ENCODE measurements at places on chromosomes 13 and 19.
A peak's percentile ranks its signal among the peaks of the same experiment; 100 is the strongest.

- H3K4me3 ChIP-seq, result peak overlapping the region; percentile 84
- H3K27ac ChIP-seq, result no peak overlapping the region
- no peak for DNase-seq
- H3K27me3 ChIP-seq, result no peaks in the 10 kb centered on the region
These were observed 1.5 kb downstream of the CERS1 start for GRCh38 chr19:18894254-18895037.

- DNase-seq, result no peak
- H3K36me3 ChIP-seq, result no peaks in the 10 kb centered on the region
- H3K4me3 ChIP-seq, result no peak overlapping the region
- H3K27me3 ChIP-seq, result no peaks in the 10 kb centered on the region
- H3K27ac ChIP-seq, result no peak overlapping the region
These were observed 157.9 kb downstream of the PTPRS start for GRCh38 chr19:5182751-5183150.

DNA sequence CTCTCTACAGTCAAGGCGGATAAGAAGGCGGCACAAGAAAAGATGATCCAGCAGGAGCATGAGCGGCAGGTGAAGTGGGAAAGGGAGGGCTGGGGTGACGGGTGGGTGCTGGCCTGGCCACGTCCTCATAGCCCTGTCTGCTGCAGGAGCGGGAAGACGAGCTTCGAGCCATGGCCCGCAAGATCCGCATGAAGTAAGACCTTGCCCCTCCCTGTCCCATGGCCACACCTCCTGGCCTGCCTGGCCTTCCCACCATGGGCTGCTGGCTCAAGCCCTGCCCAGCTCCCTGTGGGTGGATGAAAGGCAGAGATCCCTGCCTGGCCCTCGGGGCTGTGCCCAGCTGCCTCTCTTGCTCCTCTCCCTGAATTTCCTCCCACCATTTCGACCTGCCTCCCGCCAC, 7.2 kb downstream of the ZNF296 start:
- DNase-seq, result no peak
- peaks cover 30% of the 10 kb centered on the region for H3K36me3 ChIP-seq
- no peak overlapping the region for H3K27ac ChIP-seq
- H3K4me1 ChIP-seq, result no peaks in the 10 kb centered on the region
- H3K4me3 ChIP-seq, result no peak overlapping the region

DNA sequence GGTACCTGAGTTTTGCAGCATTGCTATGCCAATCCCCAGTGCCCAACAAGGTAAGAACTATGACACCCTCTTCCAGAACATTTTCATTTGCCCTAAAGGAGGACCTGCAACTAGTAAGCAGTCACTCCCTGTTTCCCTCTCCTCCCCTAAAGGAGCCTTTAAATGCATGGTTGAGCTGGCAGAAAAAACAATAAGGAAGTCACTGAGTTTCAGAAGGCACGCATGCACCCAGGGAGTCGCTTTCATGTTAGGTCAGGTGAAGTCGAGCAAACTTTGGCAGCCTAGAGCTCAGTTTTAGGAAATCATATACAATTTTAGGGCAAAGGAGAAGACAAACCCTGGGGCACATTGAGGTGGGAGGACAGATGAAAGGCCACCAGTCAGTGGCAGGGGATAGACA, 11.8 kb downstream of the NLRP11 start:
- H3K4me1 ChIP-seq, result no peaks in the 10 kb centered on the region
- no peak overlapping the region for H3K4me3 ChIP-seq
- H3K27me3 ChIP-seq, result no peaks in the 10 kb centered on the region
- no peak for DNase-seq
- H3K36me3 ChIP-seq, result no peaks in the 10 kb centered on the region
- no peak overlapping the region for H3K27ac ChIP-seq

DNA sequence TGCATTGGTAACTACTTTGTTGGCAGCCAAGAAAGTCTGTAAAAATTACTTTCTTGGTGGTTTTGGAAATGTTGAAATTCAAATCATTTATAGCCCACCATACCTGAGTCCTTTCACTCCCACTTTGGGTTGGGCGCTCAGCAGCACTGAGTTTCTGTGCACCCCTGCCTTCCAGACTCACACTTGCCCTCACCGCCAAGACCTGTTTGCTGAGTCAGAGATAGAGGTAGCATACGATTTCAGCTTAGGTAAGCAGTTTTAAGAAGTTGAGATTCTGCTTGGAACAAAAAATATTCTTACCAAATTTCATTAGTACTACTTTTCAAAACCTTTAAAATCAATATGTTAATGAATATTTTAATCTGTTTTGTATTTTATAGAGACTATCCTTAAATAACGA, 12.6 kb downstream of the MPHOSPH8 start:
- no peak overlapping the region for H3K27ac ChIP-seq
- no peaks in the 10 kb centered on the region for H3K4me1 ChIP-seq
- H3K4me3 ChIP-seq, result no peak overlapping the region
- peaks cover 42% of the 10 kb centered on the region for H3K36me3 ChIP-seq

DNA sequence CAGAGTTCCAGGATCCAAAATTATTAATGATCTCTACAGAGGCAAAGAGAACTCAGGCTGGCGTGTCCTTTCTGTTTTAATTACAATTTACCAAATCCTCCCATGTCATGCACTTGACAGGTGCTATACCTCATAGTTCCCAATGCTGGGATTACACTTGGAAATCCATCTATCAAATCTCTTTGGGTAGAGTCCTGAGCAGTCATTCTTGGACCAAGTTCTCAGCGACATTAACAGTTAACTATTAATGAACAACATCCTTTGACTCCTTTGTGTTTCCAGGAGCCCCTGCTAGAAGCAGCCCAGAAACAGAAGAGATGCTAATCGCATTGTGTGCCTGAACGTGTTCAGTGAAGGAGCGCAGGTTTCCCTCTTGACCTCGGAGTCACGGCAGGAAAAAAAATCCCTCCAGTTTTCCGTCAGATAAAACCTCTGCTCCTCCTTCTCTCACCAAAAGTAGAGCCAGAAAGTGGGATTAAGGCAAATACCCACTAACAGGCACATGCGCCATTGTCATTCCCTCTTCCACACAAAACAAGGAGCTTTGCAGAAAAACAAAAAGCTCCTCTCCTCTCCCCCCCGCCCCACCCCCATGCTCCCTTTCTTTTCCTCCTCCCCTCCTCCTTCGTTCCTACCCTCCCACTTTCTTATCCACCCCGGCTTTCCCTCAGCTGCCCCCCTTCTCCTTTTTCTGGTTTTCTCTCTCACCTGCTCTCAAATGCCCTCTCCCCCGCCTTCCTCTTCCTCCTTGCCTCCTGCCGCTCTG, 224.7 kb downstream of the ZIC5 start:
- no peak overlapping the region for H3K4me3 ChIP-seq
- H3K4me1 ChIP-seq, result peaks cover 53% of the 10 kb centered on the region
- no peaks in the 10 kb centered on the region for H3K36me3 ChIP-seq
- no peaks in the 10 kb centered on the region for H3K27me3 ChIP-seq

DNA sequence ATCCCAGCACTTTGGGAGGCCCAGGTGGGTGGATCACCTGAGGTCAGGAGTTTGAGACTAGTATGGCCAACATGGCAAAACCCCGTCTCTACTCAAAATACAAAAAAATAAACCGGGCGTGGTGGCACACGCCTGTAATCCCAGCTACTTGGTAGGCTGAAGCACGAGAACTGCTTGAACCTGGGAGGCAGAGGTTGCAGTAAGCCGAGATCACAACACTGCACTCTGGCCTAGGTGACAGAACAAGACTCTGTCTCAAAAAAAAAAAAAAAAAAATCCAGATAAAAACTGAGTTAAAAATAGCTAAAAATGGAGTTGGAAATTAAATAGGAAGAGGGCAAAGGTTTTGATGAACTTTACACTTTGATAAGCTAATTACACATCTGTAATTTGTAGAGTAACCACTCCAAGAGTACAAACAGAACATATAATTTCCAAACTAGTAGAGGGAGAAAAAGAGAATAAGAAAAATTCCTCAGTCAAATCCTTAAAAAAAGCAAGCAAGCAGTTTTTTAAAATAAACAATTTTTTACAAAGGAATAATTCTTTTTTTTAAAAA, 10.3 kb downstream of the TGDS start:
- DNase-seq, result no peak
- H3K36me3 ChIP-seq, result peaks cover 24% of the 10 kb centered on the region
- H3K27ac ChIP-seq, result no peak overlapping the region
- no peaks in the 10 kb centered on the region for H3K4me1 ChIP-seq
- no peaks in the 10 kb centered on the region for H3K27me3 ChIP-seq

- H3K4me3 ChIP-seq, result no peak overlapping the region
- peaks cover 3% of the 10 kb centered on the region for H3K4me1 ChIP-seq
- H3K27me3 ChIP-seq, result no peaks in the 10 kb centered on the region
These were observed 29.5 kb upstream of the ANKRD10 start for GRCh38 chr13:110944121-110944967.

- DNase-seq, result no peak
- H3K4me3 ChIP-seq, result no peak overlapping the region
- peaks cover 5% of the 10 kb centered on the region for H3K4me1 ChIP-seq
- H3K27me3 ChIP-seq, result no peaks in the 10 kb centered on the region
- no peak overlapping the region for H3K27ac ChIP-seq
These were observed 5.9 kb downstream of the MIPEP start for GRCh38 chr13:23883255-23883654.

- H3K27ac ChIP-seq, result peak overlapping the region; percentile 94
- peaks cover 13% of the 10 kb centered on the region for H3K4me1 ChIP-seq
- H3K27me3 ChIP-seq, result no peaks in the 10 kb centered on the region
- no peaks in the 10 kb centered on the region for H3K36me3 ChIP-seq
These were observed 610 bp downstream of the ZNF791 start for GRCh38 chr19:12611361-12611699.

DNA sequence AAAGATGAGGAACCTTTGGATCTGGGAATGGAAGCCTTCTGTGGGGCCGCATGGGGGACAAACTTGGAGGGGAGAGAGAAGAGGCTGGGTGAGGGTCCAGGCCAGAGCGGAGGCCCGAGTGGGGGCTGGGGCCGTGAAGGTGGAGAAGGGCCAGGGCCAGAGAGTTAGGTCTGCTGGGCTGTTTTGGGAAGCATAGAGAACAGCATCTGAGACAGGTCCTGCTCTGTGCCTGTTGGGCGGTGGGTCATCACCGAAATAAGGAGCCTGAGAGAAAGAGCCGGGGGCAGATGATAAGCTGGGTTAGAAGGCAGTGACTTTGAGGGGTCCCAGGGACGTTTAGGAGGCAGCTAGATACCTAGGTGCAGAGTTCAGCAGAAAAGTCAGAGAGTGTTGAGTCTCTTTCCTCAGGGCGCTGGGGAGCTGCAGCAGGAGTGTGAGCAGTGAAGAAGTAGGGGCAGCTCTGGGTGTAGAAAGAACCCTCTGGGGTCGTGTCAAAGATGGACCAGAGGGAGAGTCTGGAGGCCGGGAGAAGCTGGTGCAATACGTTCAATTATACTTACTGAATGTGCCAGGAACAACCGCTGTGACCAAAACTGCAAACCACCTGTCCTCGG, 2.7 kb downstream of the SPACA6 start:
- no peak overlapping the region for H3K27ac ChIP-seq
- H3K36me3 ChIP-seq, result peaks cover 16% of the 10 kb centered on the region
- no peak for DNase-seq
- no peaks in the 10 kb centered on the region for H3K27me3 ChIP-seq
- peaks cover 12% of the 10 kb centered on the region for H3K4me1 ChIP-seq
- H3K4me3 ChIP-seq, result no peak overlapping the region

DNA sequence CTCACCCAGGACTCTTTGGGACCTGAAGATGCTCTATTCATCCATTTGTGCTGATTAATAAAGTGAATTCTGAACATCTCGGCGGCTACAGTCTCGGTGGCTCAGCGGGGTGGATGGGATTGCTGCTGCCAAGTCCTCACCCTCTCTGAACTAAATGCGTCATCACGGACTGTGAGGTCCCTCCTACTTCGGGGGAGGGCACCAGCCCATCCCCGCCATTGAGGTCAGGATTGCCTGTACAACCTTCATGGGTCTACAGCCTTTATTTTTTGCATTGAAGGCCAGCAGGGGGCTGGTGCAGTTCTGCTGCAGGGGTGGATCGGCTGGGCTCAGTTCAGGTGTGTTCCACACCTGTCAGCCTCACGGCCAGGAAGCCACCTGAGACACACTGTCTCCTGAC, 181.8 kb downstream of the COL4A1 start:
- peaks cover 12% of the 10 kb centered on the region for H3K4me1 ChIP-seq
- no peaks in the 10 kb centered on the region for H3K36me3 ChIP-seq
- no peak overlapping the region for H3K27ac ChIP-seq
- no peak for DNase-seq

GRCh38 chr13:46478651-46479050, 74.3 kb upstream of the LRCH1 start:
- no peaks in the 10 kb centered on the region for H3K36me3 ChIP-seq
- H3K27me3 ChIP-seq, result no peaks in the 10 kb centered on the region
- H3K4me1 ChIP-seq, result no peaks in the 10 kb centered on the region
- H3K4me3 ChIP-seq, result no peak overlapping the region
- H3K27ac ChIP-seq, result no peak overlapping the region

DNA sequence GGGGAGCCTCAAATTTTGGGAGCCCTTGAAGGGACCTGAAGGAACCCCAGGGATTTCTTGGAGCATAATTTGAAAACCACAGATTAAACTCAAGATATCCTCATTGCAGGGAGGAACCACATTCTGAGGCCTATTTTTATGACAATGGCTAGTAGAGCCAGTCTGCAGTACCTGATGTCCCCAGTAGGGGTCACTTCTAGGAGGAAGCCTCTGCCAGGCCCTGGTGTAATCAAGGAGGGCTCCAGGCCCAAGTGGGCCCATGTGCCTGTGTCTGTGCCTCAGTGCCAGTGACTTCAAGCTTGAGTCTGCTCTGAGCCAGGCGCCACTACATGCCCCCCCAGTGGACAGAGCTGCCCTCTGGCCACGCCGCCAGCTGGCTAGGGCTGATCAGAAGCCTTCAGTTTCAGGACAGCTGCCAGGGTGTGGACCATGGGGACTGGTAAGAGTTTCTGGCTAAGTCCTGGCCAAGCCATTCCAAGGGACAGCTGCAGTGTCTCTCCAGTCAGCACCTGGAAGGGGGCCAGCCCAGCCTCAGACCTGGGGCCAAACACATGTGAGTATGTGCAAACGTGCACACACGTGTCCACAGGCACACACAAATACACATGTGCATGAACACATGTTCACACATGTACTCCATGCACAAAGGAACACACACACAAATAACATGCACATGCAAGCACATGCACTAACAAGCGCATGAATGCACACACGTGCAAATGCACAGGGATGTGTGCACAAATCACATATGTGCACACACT, 20.5 kb upstream of the SLC7A10 start:
- no peak overlapping the region for H3K27ac ChIP-seq
- H3K27me3 ChIP-seq, result no peaks in the 10 kb centered on the region

- DNase-seq, result no peak
- H3K27me3 ChIP-seq, result no peaks in the 10 kb centered on the region
- no peaks in the 10 kb centered on the region for H3K36me3 ChIP-seq
These were observed 4.4 kb downstream of the SPC24 start for GRCh38 chr19:11151181-11151580.

DNA sequence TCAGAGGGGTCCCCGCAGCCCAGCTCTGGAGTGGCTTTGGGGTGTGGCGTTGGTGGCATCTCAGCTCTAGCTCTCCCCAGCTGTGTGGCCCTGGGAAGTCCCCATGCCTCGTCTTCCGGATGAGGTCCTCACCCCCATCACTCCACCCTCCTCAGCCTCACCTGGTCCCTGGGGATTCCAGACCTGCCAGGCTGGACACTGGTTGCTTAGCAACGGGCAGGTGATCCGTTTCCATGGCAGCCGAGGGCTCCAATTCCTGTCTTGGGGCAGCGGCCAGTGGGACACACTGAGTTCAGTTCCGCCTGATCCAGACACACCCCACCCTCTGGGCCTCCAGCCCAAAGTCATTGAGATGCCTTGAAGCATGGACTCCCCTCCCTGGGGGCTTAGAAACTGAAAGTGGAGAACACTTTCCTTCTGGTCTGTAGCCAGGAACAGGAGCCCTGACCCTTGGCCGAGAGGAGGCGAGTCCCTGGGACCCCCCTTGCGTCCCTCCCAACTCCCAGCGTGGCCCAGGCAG, 7.7 kb upstream of the MISP start:
- H3K27ac ChIP-seq, result no peak overlapping the region
- H3K4me1 ChIP-seq, result no peaks in the 10 kb centered on the region
- no peak for DNase-seq
- H3K4me3 ChIP-seq, result no peak overlapping the region
